ENCODE measurements at places on chromosomes 5 and 9. TPM values are rescaled to one million over a fixed set of nuclear protein-coding genes. Genes with fewer than 3 reads are reported as not detected.
A peak's percentile ranks its signal among the peaks of the same experiment; 100 is the strongest.

DNA sequence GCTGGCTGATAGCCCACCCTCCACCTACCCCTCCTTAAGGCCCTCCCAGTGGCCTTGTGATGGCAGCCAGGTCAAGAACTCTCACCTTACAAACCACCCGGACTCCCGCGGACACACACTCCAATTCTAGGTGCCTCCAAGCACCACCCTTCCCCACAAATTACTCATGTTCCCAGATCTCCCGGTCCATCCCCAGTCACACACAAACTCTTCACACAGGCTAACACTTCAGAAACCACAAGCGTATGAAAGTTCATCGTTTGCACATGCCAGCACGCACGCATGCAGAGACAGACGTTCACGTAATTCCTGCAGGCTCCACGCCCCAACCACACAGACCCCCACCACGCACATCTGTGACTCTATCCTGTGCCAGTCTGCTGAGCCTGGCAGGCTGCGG, 18.0 kb downstream of the NR5A1 start:
- DNase-seq = peak; percentile 10
- peaks cover 44% of the 10 kb centered on the region for H3K27me3 ChIP-seq
- no peaks in the 10 kb centered on the region for H3K36me3 ChIP-seq
- H3K4me1 ChIP-seq = no peaks in the 10 kb centered on the region
- H3K27ac ChIP-seq = no peak overlapping the region

PCDHAC2 gene
- 6.9 TPM for total RNA-seq

- H3K27ac ChIP-seq = no peak overlapping the region
- H3K27me3 ChIP-seq = peaks cover 20% of the 10 kb centered on the region
- no peak overlapping the region for H3K4me3 ChIP-seq
- DNase-seq = no peak
- no peaks in the 10 kb centered on the region for H3K4me1 ChIP-seq
- H3K36me3 ChIP-seq = no peaks in the 10 kb centered on the region
Observed at GRCh38 chr5:135016861-135017290, 17.2 kb downstream of the PITX1 start.

FAM151B gene
- 2.9 TPM for total RNA-seq

- no peaks in the 10 kb centered on the region for H3K36me3 ChIP-seq
- H3K27me3 ChIP-seq = no peaks in the 10 kb centered on the region
- no peaks in the 10 kb centered on the region for H3K4me1 ChIP-seq
- H3K27ac ChIP-seq = no peak overlapping the region
Observed at GRCh38 chr9:77271023-77271690, 93.8 kb downstream of the VPS13A start.
